Cardiac muscle cell (in vitro differentiated cells and primary cell): ENCODE measurements at places on chromosomes 3 and 15. TPM values are rescaled to one million over a fixed set of nuclear protein-coding genes. Genes with fewer than 3 reads are reported as not detected.

The APOD gene
- total RNA-seq: not detected in 2 replicates

The SPCS1 gene
- total RNA-seq: 103 and 173 TPM in 2 replicates

The COL7A1 gene
- total RNA-seq: 53.8 and 76.6 TPM in 2 replicates

GRCh38 chr15:69748131-69748530 is 295.5 kb downstream of the RPLP1 start:
- no peak overlapping the region for H3K4me3 ChIP-seq
- H3K27me3 ChIP-seq: peaks cover 7% of the 10 kb centered on the region
- H3K4me1 ChIP-seq: no peaks in the 10 kb centered on the region
- DNase-seq: no peak
- H3K27ac ChIP-seq: no peak overlapping the region

GRCh38 chr15:64213646-64214045 is 50.8 kb upstream of the PPIB start:
- no peak overlapping the region for H3K27ac ChIP-seq
- H3K27me3 ChIP-seq: no peaks in the 10 kb centered on the region
- DNase-seq: no peak
- peaks cover 16% of the 10 kb centered on the region for H3K36me3 ChIP-seq
- H3K4me3 ChIP-seq: no peak overlapping the region
- peaks cover 8% of the 10 kb centered on the region for H3K4me1 ChIP-seq

DNA sequence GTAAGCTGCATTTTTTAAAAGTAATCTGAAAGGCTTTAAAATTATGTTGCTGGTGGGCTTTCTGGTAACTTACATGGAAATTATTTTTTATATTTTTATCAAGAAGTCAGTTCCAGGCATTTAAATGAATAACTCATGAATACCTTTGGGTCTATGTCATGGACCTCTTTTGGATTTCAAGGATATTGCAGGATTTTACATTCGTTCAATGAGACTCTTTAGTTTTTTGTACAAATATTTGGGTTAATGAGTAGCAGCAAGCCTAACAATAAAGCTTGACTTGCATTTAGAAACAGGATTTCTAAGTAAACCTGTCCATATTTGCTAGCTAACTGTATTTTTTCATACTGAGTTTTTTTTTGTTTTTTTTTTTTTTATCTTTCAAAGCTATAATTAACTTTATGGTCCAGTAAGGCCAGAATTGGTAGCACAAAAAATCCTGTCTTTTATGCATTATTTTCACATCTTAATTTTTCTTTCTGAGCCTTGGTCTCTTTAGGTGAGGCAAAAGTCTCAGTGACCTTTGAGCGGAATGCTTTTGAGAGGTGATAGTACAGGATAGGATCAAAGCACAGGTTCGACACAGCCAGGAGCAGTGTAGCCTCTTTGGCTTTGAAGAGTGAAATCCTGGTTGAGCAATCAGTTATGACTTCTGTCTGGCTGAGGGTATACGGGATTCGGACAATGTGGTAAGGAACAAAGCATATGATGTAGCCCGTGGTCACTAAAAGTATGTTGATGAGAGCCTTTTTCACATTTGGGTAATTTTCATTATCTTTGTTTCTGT is 4.8 kb downstream of the GPR171 start:
- no peaks in the 10 kb centered on the region for H3K36me3 ChIP-seq
- H3K4me1 ChIP-seq: no peaks in the 10 kb centered on the region
- no peaks in the 10 kb centered on the region for H3K27me3 ChIP-seq
- peak; percentile 5 for DNase-seq
- H3K27ac ChIP-seq: no peak overlapping the region

DNA sequence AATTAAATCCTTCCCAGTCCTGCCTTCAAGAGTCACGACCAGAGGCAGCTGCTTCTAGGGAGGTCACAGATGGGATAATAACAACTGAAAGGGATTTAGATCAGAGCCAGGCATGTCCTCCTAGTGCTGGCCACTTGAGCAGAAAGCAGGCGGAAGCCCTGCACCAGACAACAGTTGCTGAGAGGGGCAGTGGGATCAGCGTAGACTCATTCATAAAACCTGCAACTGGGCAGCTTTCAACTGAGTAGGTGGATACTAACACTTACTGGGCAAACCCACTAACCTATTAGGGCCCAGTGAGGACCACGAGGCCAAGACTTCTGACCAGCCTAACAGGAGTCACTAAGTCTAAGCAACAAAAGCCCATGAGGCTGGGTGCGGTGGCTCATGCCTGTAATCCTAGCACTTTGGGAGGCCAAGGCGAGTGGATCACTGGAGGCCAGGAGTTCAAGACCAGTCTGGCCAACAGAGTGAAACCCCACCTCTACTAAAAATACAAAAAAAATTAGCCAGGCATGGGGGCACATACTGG is 67.0 kb downstream of the DAPK2 start:
- no peak overlapping the region for H3K4me3 ChIP-seq
- H3K27ac ChIP-seq: peak overlapping the region; percentile 64
- H3K27me3 ChIP-seq: no peaks in the 10 kb centered on the region
- no peaks in the 10 kb centered on the region for H3K36me3 ChIP-seq

GRCh38 chr3:66665021-66665695 is 164.3 kb upstream of the LRIG1 start:
- no peaks in the 10 kb centered on the region for H3K36me3 ChIP-seq
- peaks cover 7% of the 10 kb centered on the region for H3K4me1 ChIP-seq
- no peaks in the 10 kb centered on the region for H3K27me3 ChIP-seq
- no peak overlapping the region for H3K4me3 ChIP-seq
- no peak overlapping the region for H3K27ac ChIP-seq

DNA sequence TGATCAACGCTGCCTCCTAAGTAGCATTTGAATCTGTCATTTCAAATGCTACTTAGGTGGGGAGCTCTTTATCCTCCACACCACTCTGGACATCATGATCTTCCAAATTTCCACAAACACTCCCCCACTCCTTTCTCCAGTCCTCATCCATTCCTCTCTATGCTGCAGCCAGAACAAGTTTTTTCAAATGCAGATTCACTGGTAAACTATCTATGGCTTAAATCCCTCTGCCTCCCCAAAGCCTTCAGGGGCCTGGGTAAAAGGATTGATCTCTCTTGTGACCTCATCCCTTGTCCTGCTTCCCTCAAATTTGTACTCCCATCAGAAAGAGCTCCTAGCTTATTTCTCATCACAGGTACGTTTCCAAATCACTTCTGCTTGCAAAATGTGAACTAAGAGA is 1.3 kb upstream of the AEN start:
- H3K27me3 ChIP-seq: no peaks in the 10 kb centered on the region
- no peak for DNase-seq
- no peaks in the 10 kb centered on the region for H3K36me3 ChIP-seq
- H3K4me3 ChIP-seq: no peak overlapping the region
- peaks cover 5% of the 10 kb centered on the region for H3K4me1 ChIP-seq

- no peaks in the 10 kb centered on the region for H3K27me3 ChIP-seq
- no peak overlapping the region for H3K4me3 ChIP-seq
- no peaks in the 10 kb centered on the region for H3K36me3 ChIP-seq
- no peaks in the 10 kb centered on the region for H3K4me1 ChIP-seq
- DNase-seq: no peak
Observed at GRCh38 chr3:123832692-123833397, 51.3 kb downstream of the MYLK start.

GRCh38 chr15:56871185-56871584 is 47.3 kb upstream of the TCF12 start:
- no peak overlapping the region for H3K27ac ChIP-seq
- no peaks in the 10 kb centered on the region for H3K27me3 ChIP-seq
- H3K4me1 ChIP-seq: no peaks in the 10 kb centered on the region

- H3K36me3 ChIP-seq: no peaks in the 10 kb centered on the region
- H3K4me1 ChIP-seq: peaks cover 6% of the 10 kb centered on the region
- no peaks in the 10 kb centered on the region for H3K27me3 ChIP-seq
- no peak for DNase-seq
Observed at GRCh38 chr3:133490468-133491351, 82.8 kb upstream of the CDV3 start.

DNA sequence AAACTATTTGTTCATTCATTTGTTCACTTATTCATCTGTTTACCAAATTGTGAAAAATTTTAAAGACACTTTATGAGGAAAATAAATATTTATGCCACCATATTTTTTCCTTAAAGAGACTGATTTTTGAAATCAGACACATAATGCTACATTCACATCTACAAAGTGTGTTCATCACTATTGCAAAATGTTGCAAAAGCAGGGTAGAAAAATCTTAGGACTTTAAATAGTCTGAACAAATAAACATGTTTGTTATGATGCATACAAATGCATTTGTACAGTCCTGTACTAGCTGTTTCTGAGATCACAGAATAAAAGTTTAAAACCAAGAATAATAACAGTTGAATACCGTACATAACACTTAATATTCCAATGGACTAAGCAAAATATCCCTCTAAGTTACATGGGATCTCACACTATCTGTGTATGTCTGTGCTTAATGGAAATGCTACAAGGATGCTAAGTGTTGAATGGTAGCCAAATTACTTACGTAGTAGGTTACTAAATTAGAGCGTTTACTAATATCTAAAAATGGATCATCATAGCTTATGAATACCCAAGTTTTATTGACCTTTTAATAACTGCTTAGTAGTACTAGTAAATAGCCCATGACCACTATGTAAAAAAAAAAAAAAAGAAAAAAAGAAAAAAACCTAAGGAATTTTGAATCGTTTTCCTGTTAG is 25.1 kb downstream of the ATP11B start:
- H3K36me3 ChIP-seq: no peaks in the 10 kb centered on the region
- no peaks in the 10 kb centered on the region for H3K27me3 ChIP-seq
- H3K4me1 ChIP-seq: no peaks in the 10 kb centered on the region
- DNase-seq: no peak
- no peak overlapping the region for H3K4me3 ChIP-seq
